NCI-H187 (cell line): ENCODE measurements at places on chromosomes 7 and 10.

- DNase-seq = no peak
Observed at GRCh38 chr10:116538456-116538855, 7.3 kb upstream of the PNLIP start.

GRCh38 chr7:141359262-141359661 is 191.9 kb upstream of the AGK start:
- DNase-seq = no peak

DNA sequence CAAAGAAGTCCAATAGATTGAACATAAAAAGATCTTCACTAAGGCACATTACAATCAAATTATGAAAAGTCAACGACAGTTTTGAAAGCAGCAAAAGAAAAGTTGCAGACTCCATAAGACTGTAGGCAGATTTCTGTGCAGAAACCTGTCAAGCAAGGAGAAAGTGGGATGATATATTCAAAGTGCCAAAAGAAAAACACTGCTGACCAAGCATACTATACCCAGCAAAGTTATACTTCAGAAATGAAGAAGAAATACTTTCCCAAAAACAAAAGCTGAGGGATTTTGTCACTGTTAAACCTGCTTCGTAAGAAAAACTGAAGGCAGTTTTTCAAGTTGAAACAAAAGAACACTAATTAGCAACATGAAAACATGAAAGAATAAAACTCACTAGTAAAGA is 145.5 kb downstream of the ZEB1 start:
- DNase-seq = no peak

GRCh38 chr10:15439341-15439842 is 68.3 kb upstream of the FAM171A1 start:
- no peak for DNase-seq

DNA sequence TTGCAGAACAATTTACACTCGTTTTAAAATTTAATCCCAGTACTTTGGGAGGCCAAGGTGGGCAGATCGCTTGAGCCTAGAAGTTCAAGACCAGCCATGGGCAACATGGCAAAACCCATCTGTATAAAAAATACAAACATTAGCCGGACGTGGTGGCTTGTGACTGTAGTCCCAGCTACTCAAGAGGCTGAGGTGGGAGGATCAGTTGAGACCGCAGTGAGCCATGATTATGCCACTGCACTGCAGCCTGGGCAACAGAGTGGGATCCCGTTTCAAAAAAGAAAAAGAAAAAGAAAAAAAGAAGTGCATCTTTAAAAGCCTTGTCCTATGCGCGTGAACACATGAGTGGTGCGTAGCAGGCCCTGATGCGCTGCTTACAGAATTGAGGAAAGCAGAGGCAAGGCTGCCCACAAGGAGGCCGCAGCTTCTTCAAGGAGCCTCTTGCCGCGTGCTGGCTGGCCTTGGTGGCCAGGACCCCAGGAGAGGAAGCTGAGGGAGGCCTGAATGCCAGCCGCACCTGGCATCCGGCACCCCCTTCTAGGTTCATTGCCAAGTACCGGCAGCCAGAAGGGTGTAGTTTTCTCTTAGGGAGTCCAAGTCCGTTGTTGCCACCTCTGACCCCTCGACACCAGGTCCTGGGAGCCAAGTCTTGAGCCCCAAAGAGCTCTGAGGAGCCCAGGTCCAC is 124.5 kb downstream of the UBE2H start:
- DNase-seq = no peak

- no peak for DNase-seq
Observed at GRCh38 chr7:41747961-41748360, 45.1 kb upstream of the INHBA start.

DNA sequence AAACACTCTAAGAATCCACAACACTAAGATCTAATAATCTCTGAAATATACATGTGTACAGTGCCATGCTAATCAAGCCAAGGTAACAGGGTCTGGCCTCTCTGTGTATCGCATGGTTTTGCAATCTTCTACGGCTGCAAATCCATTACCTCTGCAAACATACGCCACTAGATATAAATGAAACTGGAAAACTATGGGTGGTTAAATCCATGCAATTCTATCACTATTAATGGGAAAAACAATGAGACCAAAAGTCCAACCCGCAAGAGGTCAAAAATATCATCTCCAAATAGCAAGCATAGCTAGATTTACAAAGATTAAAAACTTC is 23.0 kb downstream of the SGCE start:
- no peak for DNase-seq

GRCh38 chr7:70177166-70177565 is 578.9 kb downstream of the AUTS2 start:
- DNase-seq = no peak

- no peak for DNase-seq
Observed at GRCh38 chr10:25083546-25084111, 67.2 kb downstream of the THNSL1 start.

DNA sequence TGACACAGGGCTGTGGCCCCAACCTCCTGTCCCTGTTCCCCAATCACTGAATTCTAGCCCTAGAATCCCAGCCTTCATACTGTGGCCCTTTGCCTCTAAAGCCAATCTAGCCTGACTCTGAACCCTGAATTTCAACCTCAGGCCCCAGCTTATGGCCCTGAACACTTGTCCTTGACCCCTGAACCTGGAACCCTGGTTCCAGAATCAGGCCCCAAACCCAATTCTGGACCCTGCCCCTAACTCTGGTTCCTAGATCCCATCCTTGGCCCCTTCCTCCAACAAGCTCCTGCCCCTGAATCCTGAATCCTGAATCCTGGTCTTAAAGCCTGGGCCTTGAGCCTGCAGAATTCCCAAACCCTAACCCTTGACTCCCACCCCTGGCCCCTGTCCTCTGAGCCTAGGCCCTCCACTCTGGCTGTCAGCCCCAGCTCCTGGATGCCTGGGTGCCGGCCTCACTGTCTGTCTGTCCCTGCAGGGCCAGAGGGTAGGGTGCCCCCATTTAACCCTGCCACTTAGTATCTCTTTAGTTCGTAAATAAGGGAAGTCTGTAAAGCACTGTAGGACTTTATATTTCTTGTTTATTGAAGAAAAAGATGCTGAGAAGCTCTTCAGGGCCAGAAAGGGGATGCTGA is 1.3 kb downstream of the INPP5A start:
- no peak for DNase-seq

- DNase-seq = no peak
Observed at GRCh38 chr10:58897236-58897635, 279.2 kb upstream of the PHYHIPL start.

GRCh38 chr7:114930107-114930661 is 8.3 kb downstream of the MDFIC start:
- DNase-seq = no peak

- no peak for DNase-seq
Observed at GRCh38 chr7:47651355-47652317, 69.7 kb upstream of the TNS3 start.

DNA sequence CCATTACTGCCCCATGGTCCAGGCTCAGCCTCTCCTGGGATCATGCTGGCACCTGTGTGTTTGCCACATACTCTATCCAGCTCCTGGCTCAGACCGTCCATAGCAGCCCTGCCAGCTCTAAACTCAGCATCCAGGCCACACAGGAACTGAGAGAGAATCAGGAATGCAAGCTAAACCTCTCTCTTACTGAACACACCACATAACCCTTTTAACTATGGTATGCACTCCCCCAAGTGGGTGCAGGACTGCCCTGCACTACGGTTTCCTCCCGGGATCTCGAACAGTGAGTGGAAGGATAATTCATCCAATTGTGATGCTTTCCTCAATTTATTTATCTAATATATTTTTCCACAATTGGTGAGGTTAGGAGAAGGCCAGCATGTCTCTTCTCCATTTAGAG is 17.1 kb upstream of the ZNF800 start:
- DNase-seq = no peak

DNA sequence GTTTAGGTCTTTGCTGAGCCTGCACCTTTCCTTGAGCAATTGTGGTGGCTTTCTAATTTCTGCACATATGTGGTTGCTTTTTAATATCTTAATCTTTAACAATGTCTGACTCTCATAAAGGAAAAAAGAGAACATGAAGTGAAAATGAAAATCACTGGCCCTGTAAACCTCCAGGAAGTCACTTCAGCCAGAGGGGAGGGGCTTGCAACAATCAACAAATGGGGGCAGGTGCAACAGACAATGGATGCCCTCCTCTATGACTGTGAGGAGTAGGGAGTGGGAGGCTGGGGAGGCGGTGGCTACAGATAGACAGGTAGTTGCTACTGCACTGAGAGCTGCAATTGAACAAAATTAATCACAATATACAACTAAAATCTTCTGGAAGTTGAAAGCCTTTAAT is 1377.4 kb downstream of the XPNPEP1 start:
- no peak for DNase-seq

- DNase-seq = no peak
Observed at GRCh38 chr10:119441151-119441821, 101.2 kb downstream of the RGS10 start.

DNA sequence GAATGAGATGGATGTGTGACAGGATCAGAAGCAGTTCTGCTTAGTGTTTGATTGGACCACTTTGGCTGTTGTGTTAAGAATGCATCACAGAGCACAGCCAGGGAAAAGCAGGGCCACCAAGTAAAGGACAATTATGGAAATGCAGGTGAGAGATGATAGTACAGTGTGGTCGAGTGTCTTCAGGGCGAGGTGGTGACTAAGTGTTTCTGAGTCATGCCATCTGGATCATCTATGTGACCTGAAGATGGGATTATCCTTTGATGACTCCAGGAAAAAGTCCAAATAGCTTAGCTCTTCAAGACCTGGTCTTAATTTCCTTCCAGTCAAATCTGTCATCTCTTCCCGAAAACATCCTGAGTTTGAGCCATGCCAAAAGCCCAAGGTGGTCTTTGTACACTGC is 523.2 kb upstream of the IGFBP3 start:
- DNase-seq = no peak

GRCh38 chr10:7787150-7787856 is 490 bp downstream of the KIN start:
- no peak for DNase-seq
